ENCODE measurements at places on chromosomes 2 and 18.
A peak's percentile ranks its signal among the peaks of the same experiment; 100 is the strongest.

DNA sequence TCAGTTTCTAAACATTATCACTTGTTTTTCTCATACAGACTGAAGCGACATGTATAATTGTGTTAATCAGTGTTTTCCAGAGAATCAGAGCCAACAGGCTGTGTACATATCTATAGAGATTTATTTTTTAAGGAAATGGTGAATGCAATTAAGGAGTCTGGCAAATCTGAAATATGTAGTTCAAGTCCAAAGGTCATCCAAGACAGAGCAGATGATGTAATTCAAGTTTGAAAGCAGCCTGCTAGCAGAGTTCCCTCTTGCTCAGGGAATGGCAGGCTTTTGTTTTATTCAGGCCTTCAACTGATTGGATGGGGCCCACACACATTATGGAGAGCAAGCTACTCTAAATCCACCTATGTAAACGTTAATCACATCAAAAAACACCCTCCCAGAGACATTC is 282.6 kb downstream of the CBLN2 start:
- DNase-seq, result no peak

GRCh38 chr2:166154685-166155338 is 27.0 kb upstream of the SCN1A start:
- DNase-seq, result no peak

DNA sequence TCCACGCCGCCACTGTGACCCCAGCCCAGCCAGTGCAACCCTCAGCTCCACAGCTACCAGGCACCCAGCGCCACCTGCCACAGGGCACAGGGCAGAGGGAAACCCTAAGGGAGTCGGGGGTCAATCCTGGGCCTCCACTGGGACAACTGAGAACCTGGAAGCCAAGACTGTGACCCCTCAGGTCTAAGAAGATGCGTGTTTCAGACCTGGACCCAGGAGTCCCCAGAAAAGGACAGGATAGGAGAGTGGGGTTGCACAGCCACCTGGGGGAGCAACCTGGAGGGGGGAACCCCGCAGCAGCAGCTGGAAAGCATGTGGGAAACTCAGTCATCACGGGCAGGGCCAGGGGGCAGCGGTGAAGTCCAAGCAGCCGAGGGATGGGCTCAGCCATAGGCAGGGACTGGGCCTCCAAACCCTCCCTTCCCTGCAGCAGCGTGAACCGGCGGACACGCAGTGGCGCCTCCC is 4.1 kb downstream of the ESPNL start:
- no peak for DNase-seq

DNA sequence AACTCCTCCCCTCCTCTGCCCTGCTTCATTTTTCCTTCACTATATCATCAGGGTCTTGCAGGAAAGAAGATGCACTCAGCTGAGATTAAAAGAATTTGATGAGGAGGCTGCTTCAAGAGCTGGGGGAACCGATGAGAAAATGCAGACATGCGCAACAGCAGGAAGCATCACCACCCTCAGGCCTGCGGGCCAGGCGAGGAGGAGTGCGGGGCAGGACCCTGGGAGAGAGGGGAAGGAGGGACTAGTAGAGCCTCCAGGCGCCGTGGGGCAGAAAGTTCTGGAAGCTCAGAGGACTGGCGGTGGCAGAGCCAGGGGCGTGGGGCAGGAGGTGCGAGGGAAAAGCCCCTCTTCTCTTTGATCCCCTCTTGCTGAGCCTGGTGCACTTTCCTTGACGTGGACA is 108.2 kb downstream of the CD226 start:
- no peak for DNase-seq

DNA sequence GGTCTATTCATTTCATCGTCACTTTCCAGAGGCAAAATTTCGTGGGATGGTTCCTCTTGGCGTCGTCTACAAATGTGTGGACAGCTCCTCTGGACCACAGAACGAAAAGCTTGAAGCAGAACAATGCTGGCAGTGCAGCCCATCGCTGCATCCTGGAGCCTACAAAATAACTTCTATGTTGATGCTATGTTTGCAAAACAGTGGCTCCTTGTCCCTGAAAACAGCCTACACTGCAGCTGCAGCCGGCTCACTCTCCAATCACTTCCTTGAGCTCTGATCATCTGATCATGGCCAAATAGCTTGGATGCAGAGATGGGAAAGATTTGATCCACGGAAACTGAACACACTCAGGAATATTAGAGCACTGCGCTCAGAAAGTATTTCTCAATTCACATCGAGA is 60.0 kb downstream of the DOCK10 start:
- DNase-seq, result no peak

DNA sequence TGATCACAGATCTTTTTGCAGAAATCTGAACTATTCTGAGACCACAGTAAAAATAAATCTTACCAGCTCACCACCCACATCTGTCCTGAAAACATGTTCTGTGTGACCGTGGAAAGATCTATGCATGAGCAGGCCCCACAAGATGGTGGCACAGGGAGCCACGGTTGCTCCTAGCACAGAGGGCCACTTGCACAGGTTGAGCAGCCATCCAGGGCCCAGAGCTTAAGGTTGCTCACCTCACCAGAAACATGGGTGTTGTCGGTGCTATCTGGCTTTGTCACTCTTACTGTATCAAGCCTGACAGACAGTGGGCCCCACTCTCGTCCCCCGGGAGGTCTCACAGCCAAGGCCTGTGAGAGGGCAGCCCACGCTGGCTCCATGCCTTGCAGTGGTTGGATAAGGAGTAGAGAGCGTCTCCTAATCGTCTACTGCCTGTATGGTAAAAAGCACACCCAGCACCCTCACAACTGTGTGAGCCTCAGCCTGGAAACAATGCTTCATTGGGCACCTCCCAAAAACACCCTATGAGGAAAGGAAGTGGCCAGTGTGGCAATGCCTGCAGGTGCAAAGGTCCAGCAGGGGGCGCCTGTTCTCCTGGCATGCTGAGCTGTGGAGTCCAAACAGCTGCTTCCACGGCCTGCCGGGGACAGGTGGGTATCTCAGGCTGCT is 19.6 kb downstream of the TUBB6 start:
- DNase-seq, result peak; percentile 47

DNA sequence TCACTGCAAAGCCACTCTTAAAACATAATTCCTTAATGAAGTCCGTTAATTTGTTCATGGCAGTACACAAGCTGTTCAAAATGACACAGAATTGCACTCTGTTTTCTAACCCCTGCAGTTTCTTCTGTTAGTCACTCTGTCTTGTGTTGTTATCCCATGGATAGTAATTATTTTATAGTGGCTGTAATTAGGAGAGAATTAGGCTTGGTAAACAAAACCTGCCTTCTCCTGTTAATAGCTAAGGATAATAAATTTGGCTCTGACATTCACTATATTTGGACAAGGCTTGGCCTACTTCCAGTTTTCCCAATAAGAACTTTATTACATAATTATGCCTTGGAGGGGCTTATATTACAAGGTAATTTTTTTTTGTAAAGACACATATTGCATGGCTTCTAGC is 330.3 kb upstream of the FIGN start:
- DNase-seq, result no peak

DNA sequence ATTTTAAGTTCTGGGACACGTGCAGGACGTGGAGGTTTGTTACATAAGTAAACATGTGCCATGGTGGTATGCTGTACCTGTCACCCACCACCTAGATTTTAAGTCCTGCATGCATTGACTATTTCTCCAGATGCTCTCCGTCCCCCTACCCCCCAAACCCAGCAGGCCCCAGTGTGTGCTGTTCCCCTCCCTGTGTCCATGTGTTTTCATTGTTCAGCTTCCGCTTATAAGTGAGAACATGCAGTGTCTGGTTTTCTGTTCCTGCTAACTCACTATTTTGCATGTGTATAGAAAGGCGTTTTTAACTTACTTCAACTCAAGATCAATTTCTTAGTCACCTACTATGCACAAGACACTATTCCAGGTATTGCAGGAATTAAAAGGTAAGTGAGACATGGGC is 128.0 kb downstream of the PLCL1 start:
- no peak for DNase-seq

DNA sequence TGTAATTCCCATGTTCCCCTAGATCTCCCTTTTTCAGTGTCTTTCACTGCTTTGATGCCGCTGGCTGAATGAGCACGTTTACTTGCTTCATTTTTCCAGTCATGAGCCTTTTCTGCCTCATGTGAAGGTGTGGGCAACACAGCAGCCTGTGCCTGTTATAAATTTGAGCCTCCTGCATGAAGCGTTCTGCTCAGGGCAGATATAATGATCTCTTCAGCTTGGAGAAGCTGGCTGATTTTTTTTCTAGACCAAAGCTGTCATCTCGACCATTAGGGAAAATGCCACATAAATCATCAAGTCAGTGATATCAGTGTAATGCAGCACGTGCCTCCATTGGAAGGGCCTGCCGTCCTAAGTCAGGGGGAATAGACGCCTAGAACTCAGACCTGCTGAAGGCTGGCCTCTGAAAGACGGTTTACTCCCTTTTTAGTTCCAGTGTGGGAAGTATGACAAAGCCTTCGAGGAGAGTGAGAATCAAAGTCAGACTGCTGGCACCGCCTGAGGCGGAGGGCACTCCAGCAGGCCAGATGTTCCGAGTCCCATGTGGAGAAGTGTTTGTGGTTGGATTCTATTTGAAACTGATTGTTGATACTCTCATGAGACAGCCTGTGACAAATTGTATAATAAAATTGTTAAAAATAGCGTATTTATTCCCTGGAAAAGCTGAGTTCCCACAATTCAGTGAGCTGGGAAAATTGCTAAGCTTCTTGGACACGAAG is 196.5 kb downstream of the MYO1B start:
- peak; percentile 23 for DNase-seq

DNA sequence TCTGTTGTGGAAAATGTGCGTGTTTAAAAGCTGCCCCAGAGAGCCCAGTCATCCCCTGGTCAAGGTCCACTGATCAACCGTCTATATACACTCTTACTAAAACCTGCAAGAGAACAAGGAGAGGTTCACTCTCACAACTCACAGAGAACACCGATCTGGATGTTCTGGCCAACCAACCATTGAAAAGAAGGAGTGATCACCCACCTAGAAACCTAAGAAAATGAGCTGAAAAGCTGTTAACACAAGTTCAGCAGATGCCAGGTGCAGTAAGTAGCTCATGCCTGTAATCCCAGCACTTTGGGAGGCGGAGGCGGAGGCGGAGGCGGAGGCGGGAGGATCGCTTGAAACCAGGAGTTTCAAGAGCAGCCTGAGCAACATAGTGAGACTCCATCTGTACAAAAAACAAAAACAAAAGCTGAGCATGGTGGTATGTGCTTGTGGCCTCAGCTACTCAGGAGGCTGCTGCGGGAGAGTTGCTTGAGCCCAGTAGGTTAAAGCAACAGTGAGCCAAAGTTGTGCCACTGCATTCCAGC is 14.5 kb downstream of the ATG16L1 start:
- DNase-seq, result no peak

GRCh38 chr18:78939734-78940494 is 39.7 kb upstream of the SALL3 start:
- DNase-seq, result no peak

Measured in uterus (tissue), 4 donors.